CD4-positive, alpha-beta memory T cell (primary cell): ENCODE measurements at places on chromosomes 1 and 21. TPM values are rescaled to one million over a fixed set of nuclear protein-coding genes. Genes with fewer than 3 reads are reported as not detected.

- peaks cover 12% of the 10 kb centered on the region for H3K4me1 ChIP-seq
- H3K36me3 ChIP-seq: no peaks in the 10 kb centered on the region
- no peaks in the 10 kb centered on the region for H3K27me3 ChIP-seq
- peak within 1 kb of the TSS; percentile 81 for H3K4me3 ChIP-seq
Measured at GRCh38 chr1:165827268-165828102, at the start of gene UCK2. Gene UCK2 (plus strand): TSS chr1:165827614. CDS start chr1:165827834, 220 bp downstream.

- no peak for DNase-seq
- H3K36me3 ChIP-seq: no peaks in the 10 kb centered on the region
- H3K27me3 ChIP-seq: no peaks in the 10 kb centered on the region
- no peak overlapping the region for H3K4me3 ChIP-seq
- H3K27ac ChIP-seq: no peak overlapping the region
Measured at GRCh38 chr21:37682966-37683365, 233.3 kb downstream of the KCNJ6 start.

ESPN gene
- 13.5 TPM for total RNA-seq

FMN2 gene
- not detected for total RNA-seq

DNA sequence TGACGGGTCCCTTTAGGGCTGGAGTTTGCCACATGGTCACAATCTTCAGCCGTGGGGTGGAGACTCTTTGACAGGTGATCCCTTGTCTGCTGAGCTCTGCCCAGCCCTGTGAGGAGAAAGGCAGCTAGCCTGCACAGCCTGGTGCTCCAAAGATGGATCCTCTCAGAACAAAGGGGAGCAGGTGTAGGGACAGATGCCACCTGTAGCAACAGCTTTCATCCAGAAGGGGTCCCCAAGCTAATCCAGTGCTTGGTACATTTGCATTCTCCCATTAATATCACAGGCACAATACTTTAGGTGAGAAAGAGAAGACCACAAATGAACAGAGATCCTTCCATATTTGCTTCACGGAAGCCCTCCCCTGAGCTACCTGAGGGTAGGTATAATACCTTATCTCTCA is 93.2 kb downstream of the CCDC185 start:
- no peak overlapping the region for H3K4me3 ChIP-seq
- no peaks in the 10 kb centered on the region for H3K27me3 ChIP-seq
- peaks cover 4% of the 10 kb centered on the region for H3K4me1 ChIP-seq

AMY2A gene
- total RNA-seq: not detected

FMO1 gene
- not detected for total RNA-seq

PRAMEF1 gene
- not detected for total RNA-seq

AUNIP gene
- total RNA-seq: not detected

RAP1GAP gene
- total RNA-seq: 0.23 TPM

ARHGAP30 gene
- 226 TPM for total RNA-seq
